ENCODE measurements at places on chromosomes 11 and 22.
A peak's percentile ranks its signal among the peaks of the same experiment; 100 is the strongest.

DNA sequence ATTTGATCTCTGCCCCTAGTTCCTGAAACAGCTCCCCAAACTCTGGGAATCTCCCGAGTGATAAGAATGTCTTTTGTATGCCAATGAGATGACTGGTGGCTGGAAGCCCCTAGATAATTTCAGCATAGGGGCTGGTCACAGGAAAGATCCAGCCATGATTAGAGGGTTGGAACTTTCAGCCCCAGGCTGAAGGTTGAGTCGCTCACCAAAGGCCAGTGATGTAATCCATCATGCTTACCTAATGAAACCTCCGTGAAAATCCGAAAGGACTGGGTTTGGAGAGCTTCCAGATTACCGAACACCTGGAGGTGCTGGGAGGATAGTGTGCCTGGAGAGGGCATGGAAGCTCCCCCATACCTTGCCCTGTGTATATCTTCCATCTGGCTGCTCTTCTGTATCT is 26.0 kb downstream of the LRRC32 start:
- DNase-seq, result peak; percentile 81

- DNase-seq, result no peak
Measured at GRCh38 chr11:83037877-83038276, 33.8 kb downstream of the RAB30 start.

DNA sequence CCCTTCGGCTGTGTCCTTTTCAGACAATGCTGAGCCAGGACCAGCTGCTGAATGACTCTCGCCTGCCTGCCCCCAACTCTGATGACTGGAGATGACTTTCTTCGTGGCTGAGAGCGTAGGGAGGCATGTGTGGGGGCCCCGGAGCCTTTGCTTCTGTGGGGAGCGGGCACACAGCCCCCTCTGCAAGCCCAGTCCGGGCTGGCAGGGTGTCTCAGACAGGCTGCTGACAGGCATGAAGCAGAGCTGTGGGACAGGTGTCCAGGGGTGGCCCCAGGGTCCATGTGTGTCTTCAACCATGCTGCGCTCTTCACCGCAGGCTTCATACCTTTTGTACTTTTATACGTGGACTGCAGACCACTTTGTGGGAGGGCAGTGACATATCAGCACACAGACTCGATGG is 16.6 kb downstream of the CYB5R2 start:
- no peak for DNase-seq

- no peak for DNase-seq
Measured at GRCh38 chr11:7186190-7186589, 65.5 kb upstream of the SYT9 start.

DNA sequence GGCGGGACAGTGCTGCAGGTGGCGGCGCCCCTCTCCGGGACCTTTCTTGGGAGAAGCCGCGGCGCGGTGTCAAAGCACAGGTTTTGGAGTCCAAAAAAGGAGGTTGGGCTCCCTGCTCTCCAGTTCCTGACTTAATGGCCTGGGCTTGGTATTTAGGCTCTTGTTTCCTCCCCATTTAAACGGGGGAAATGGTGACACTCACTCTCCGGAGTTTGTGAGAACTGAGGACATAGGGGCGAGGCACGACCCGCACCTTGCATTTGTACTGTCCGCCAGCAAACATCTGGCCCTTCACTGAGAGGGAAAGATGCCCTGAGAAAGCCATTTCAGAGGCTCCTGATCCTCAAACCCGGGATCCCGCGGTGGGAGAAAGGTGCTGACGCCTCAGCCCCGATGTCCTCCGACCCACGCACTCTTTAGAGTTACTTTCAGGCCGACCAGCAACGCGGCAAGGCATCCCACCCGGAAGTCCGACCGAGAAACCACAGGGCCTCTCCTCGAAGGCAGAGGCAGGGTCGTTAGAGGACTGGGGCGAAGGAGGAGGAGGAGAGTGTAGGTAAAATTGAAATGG is 2.9 kb upstream of the WDR74 start:
- peak; percentile 64 for DNase-seq

DNA sequence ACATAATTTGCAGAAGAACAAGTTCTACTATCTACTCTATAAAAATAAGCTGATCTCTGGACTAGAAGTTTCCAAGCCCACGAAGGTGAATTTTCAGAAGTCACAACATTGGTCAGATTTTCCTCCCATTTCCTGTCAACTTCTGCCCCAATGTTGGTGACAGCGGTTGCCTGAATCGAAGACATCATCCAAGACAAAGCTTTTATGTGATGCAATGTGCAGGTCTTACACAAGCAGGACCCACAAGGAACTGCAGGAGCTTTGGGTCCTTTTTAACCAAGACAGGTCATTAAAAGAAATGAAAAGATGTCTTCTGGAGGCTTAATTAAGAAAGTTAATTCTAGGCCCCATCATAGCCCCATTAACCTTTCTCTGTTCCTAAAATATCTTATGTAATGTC is 125.6 kb upstream of the BLID start:
- DNase-seq, result no peak

- no peak for DNase-seq
Measured at GRCh38 chr22:47067321-47067890, 305.0 kb downstream of the TBC1D22A start.

- no peak for DNase-seq
Measured at GRCh38 chr11:84476581-84476980, 1150.6 kb downstream of the DLG2 start.

Measured in NCI-H69 (cell line).